ENCODE measurements at places on chromosomes 11 and 22. TPM values are rescaled to one million over a fixed set of nuclear protein-coding genes. Genes with fewer than 3 reads are reported as not detected.

DNA sequence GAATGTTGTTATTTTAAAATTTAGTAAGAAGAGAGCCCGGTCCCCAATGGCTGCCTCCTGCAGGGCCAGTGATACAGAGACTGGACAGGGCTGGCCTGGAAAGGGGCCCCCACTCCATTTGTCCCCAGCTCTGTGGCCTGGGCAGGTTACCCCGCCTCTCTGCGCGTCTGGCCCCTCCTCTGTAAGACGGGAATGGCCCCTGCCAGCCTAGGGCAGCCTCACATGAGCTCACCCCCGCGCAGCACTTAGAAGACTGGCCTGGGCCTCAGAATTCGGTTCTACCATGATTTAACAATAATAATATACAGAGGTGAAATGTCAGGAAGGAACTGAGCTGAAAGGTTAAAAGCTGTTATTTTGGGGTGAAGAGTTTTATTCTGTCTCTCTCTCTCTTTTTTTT, 1.3 kb downstream of the APOBEC3G start:
- peaks cover 35% of the 10 kb centered on the region for H3K4me1 ChIP-seq
- H3K4me3 ChIP-seq, result no peak overlapping the region
- no peak for DNase-seq
- H3K27me3 ChIP-seq, result no peaks in the 10 kb centered on the region

GRCh38 chr11:47071791-47072261, 104.9 kb downstream of the ARFGAP2 start:
- DNase-seq, result no peak
- H3K36me3 ChIP-seq, result peaks cover 2% of the 10 kb centered on the region
- peaks cover 4% of the 10 kb centered on the region for H3K4me1 ChIP-seq
- H3K4me3 ChIP-seq, result no peak overlapping the region
- no peaks in the 10 kb centered on the region for H3K27me3 ChIP-seq

DNA sequence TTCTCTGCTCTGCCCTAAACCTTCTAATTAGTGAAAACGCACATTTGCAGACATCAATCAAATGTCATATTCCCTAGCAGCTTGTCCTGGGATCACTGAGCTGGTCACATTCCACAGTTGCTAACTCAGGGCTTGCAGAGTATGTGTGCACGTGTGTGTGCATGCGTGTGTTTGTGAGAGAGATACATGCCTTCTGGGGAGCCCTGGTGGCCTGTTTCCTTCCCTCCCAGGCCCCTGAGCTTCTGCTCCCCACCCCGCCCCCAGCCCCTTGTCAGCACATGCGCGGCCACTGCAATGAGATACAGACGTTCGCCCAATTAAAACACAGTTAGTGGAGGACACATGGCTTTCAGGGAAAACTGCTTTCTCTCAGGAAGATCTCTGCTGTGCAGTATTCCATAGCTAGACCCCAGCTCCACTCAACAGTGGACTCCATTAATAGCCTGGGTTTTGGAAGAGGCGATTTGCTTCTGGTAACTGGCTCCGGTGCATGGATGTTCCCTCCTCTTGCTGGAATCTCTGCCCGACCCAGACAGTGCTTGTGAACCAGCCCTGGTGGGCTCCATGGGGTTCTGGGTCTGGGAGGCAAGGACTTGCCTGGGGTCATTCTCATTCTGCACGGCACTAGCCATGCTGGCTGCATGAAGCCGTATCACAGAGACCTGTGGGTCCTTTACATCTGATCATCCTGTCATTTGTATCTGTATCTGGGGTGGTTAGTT, 17.7 kb downstream of the LRP5 start:
- DNase-seq, result no peak
- H3K4me3 ChIP-seq, result peak overlapping the region; percentile 8
- H3K4me1 ChIP-seq, result peaks cover 69% of the 10 kb centered on the region
- peaks cover 2% of the 10 kb centered on the region for H3K36me3 ChIP-seq
- no peaks in the 10 kb centered on the region for H3K27me3 ChIP-seq

DNA sequence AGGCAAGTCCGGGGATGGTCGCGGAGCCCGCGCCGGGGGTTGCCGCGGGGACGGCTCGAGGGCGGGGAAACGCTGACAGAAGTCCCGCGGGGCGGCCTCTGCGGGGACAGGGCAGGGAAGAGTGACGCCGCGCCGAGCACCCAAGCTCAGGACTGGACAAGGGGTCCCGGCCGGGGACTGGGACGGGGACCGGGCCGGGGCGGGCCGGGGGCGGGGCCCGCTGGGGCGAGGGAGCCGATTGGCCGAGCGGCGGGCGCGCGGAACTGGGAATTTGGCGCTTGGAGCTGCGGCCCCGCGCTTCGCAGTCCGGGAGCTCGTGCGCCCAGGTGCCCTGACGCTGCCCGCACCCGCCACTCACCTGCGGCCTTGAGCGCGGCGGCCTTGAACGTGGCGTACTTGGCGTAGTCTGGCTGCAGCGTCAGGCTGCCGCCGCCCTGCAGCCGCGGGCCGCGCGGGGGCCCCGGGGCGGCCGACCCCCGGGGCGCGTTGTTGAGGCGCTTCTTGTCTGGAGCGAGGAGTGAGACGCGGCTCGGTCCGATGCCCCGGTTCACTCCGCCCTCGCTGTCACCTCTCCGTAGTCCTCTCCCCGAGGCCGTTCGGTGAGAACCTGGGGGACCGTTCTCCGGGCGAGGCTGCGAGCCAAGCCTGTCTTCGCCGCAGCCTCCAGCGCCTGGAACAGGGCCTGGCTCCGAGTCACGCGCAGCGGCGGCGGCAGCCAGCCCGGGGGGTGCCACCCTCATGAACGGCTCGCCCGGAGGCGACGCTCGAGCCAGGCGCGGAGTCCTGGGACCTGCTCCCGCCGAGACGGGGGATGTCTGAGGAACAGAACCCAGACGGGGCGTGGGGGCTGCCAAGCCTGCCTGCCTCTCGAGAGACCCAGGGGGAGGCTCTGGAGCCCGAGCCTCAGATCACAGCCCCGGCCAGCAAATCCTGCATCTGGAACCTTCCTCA, 4.5 kb downstream of the SHISA8 start:
- peaks cover 69% of the 10 kb centered on the region for H3K27me3 ChIP-seq
- H3K4me1 ChIP-seq, result peaks cover 4% of the 10 kb centered on the region
- H3K4me3 ChIP-seq, result no peak overlapping the region
- DNase-seq, result no peak
- peaks cover 7% of the 10 kb centered on the region for H3K36me3 ChIP-seq

DNA sequence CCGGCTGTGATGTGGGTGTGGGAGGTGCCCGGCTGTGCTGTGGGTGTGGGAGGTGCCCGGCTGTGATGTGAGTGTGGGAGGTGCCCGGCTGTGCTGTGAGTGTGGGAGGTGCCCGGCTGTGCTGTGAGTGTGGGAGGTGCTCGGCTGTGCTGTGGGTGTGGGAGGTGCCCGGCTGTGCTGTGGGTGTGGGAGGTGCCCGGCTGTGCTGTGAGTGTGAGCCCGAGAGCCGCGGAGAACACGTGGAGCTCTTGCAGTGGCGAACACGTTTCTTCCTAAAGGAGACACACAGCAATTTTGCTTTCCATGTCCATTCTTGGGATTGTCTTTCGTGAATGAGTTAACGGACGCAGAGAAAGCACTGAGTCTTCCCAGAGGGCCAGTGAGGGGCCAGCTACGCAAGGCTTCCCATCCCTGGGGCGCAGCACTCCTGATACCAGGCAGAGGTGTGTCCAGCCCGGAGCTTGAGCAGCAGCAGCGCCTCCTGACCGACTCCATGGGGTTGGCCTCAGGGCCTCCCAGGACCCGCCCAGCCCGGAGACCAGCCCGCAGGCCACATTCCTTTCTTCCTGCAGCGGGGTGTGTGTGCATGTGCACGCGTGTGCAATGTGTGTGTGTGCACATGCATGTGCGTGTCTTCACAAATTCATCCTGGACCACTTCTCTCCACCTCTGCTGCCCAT, 245.0 kb upstream of the B3GAT1 start:
- no peak overlapping the region for H3K4me3 ChIP-seq
- DNase-seq, result no peak
- peak overlapping the region; percentile 8 for H3K27ac ChIP-seq
- H3K36me3 ChIP-seq, result peaks cover 2% of the 10 kb centered on the region
- peaks cover 7% of the 10 kb centered on the region for H3K27me3 ChIP-seq

GRCh38 chr11:391117-392017, 2.6 kb upstream of the PKP3 start:
- peaks cover 4% of the 10 kb centered on the region for H3K27me3 ChIP-seq
- no peak overlapping the region for H3K4me3 ChIP-seq
- H3K27ac ChIP-seq, result no peak overlapping the region

GRCh38 chr22:30921108-30921507, 47.5 kb downstream of the MORC2 start:
- no peaks in the 10 kb centered on the region for H3K27me3 ChIP-seq
- no peak overlapping the region for H3K4me3 ChIP-seq
- peaks cover 9% of the 10 kb centered on the region for H3K4me1 ChIP-seq
- no peak for DNase-seq
- H3K27ac ChIP-seq, result no peak overlapping the region

GRCh38 chr22:28670161-28670560, 9.5 kb downstream of the TTC28 start:
- H3K27ac ChIP-seq, result no peak overlapping the region
- peaks cover 18% of the 10 kb centered on the region for H3K36me3 ChIP-seq
- no peak for DNase-seq
- no peaks in the 10 kb centered on the region for H3K4me1 ChIP-seq

DNA sequence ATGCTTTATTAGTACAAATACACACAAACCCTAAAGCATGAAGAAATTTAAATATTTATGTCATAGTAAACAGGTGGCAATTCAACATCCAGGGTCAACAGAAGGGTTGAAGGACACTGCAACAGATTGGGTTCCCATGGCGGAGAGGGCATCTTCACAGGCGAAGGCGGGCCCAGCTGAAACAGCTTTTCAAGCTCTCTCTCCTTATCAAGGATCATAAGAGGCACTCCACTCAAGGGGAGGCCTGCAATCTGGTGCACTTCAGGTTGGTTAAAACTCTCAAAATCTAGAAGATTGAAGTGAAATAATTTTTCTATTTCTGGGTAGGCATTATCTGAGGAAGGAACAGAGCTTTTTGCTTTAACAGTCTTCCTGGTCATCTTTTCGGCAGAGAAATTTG, 16.8 kb upstream of the SLC22A8 start:
- H3K36me3 ChIP-seq, result no peaks in the 10 kb centered on the region
- DNase-seq, result no peak
- peaks cover 21% of the 10 kb centered on the region for H3K27me3 ChIP-seq

The ABCG4 gene
- 3.3 TPM for total RNA-seq
